Temporal lobe (tissue), 4 donors: ENCODE measurements at places on chromosomes 11 and 22. TPM values are rescaled to one million over a fixed set of nuclear protein-coding genes. Genes with fewer than 3 reads are reported as not detected.

CCDC15 gene
- total RNA-seq: 2.7 TPM

FOLR3 gene
- total RNA-seq: not detected

KIF18A gene
- total RNA-seq: 3.4 TPM

MS4A6E gene
- not detected for total RNA-seq

OR52I1 gene
- not detected for total RNA-seq

TMEM223 gene
- 7.9 TPM for total RNA-seq

GAB4 gene
- total RNA-seq: not detected

SCN3B gene
- total RNA-seq: 81.4 TPM

CXCR5 gene
- total RNA-seq: not detected

INSC gene
- not detected for total RNA-seq

MMP13 gene
- total RNA-seq: 0.25 TPM

VSTM5 gene
- 2.0 TPM for total RNA-seq

PNPLA5 gene
- 0.25 TPM for total RNA-seq

MYO7A gene
- 0.49 TPM for total RNA-seq

TMPRSS13 gene
- total RNA-seq: 0.25 TPM

CHEK1 gene
- 9.8 TPM for total RNA-seq

TBX1 gene
- not detected for total RNA-seq

ACCSL gene
- not detected for total RNA-seq

PTPRJ gene
- total RNA-seq: 13.8 TPM

ABCG4 gene
- total RNA-seq: 3.0 TPM

MRGPRD gene
- total RNA-seq: not detected

NTM gene
- total RNA-seq: 125 TPM

MMP8 gene
- 0.25 TPM for total RNA-seq

PHLDB1 gene
- 57.0 TPM for total RNA-seq

ZNF214 gene
- 10.1 TPM for total RNA-seq

PDGFB gene
- 4.4 TPM for total RNA-seq

EFEMP2 gene
- 8.4 TPM for total RNA-seq

APOBEC3B gene
- total RNA-seq: not detected

BIRC2 gene
- total RNA-seq: 112 TPM

PARVG gene
- 1.5 TPM for total RNA-seq

KCNQ1 gene
- total RNA-seq: 0.49 TPM

LGR4 gene
- total RNA-seq: 17.5 TPM

ME3 gene
- 86.1 TPM for total RNA-seq

HBG1 gene
- total RNA-seq: 20.7 TPM

HBB gene
- total RNA-seq: 155 TPM

HBE1 gene
- 0.98 TPM for total RNA-seq

NXPE2 gene
- 0.49 TPM for total RNA-seq

TCN2 gene
- 11.1 TPM for total RNA-seq

AKIP1 gene
- 19.7 TPM for total RNA-seq

NLRP14 gene
- 0.49 TPM for total RNA-seq

ARHGEF17 gene
- 17.9 TPM for total RNA-seq

KCNJ1 gene
- not detected for total RNA-seq

PHLDA2 gene
- total RNA-seq: not detected

SYT13 gene
- 130 TPM for total RNA-seq
